ENCODE measurements at places on chromosomes 5 and 9.

DNA sequence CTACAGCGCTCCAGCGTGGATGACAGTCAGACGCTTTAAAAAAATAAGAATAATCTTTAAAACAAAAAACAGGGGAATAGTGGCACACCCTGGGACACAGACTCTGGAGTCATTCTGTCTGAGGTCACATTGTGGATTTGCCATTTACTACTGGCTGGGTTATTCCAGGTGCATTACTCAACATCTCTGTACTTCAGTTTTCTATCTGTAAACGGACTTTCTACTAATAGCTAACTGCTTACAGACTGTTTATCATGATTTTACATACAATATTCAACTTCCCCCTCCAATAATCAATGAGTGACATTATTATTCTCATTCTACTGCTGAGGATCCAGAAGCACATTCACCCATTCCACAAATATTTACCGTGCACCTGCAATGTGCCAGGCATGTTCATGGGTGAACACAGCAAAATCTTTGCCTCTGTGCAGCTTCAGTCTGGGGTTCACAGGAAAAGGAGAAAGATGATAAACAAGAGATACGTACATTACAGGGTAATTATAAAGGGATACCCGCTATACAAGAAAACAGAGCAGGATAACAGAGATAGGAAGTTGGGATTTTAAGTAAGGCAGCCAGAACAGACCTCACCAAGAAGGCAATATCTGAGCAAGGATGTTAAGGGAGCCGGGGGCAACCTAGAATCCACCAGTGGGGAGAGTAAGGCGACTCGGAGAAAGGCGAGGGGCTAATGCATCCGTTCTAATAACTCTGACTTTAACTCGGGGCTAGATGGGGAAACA is 984 bp upstream of the RAD23B start:
- H3K27me3 ChIP-seq, result no peaks in the 10 kb centered on the region
- DNase-seq, result no peak
- peaks cover 28% of the 10 kb centered on the region for H3K4me1 ChIP-seq
- H3K36me3 ChIP-seq, result peaks cover 7% of the 10 kb centered on the region
- peak overlapping the region; percentile 88 for H3K4me3 ChIP-seq

DNA sequence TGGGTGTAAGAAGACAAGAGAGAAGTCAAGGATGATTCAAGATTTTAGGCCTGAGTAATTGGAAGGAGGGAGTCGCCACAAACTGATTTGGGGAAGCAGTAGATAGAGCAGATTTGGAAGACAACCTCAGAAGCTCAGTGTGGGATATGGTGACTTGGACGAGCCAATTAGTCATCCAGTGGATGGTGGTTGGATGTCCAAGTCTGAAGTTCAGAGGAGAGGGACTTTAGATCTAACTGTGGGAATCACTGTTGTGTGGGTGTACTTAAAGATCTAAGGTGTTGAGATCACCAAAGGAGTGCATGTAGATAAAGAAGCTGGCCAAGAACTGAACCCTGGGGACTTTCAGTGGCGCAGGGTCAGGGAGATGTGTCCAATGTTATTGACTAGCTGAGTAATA is 2.2 kb downstream of the IDNK start:
- H3K27me3 ChIP-seq, result no peaks in the 10 kb centered on the region
- H3K4me1 ChIP-seq, result peaks cover 8% of the 10 kb centered on the region
- H3K4me3 ChIP-seq, result no peak overlapping the region
- no peak for DNase-seq
- H3K36me3 ChIP-seq, result peaks cover 32% of the 10 kb centered on the region

- no peak overlapping the region for H3K27ac ChIP-seq
- no peak for DNase-seq
- peaks cover 57% of the 10 kb centered on the region for H3K27me3 ChIP-seq
- H3K4me1 ChIP-seq, result no peaks in the 10 kb centered on the region
Observed at GRCh38 chr9:9847750-9848149, 765.1 kb downstream of the PTPRD start.

DNA sequence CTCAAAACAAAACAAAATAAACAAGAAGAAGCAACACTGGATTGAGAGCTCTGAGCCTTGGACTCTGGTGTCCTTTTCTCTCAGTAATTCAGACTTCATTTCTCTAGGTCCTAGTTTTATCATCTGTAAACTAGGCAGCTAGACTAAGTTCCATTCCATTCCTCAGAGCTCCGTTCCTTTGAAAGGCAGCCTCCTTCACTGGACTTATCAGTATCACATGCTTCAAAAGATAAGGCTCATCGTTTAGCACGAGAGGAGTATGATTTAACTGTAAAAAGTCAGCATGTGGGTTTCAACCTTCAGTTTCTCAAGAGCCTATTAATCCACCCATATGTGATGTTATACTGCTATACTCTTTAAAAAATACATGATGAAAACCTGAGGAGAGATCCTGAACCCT is 1.6 kb downstream of the ATP10B start:
- DNase-seq, result no peak
- no peak overlapping the region for H3K4me3 ChIP-seq
- no peak overlapping the region for H3K27ac ChIP-seq
- no peaks in the 10 kb centered on the region for H3K4me1 ChIP-seq

DNA sequence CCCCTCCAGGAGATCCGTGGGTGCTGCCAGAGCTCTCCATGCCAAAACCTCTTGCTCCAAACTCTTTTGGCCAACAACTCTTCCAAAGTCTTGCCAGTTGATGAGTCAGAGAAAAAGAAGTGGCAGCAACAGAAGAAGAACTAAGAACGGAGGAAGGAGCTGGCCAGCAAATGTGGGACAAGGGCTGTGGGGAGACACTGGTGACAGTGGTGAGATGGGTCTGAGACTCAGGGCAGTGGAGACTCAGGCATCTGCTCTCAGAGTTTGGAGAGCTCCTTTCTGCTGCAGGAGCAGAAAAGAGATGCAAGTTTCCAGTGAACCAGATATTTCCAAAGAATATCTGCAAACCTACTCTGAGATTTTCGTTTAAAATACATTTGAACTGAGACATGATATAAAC is 92.3 kb upstream of the SEMA6A start:
- H3K4me1 ChIP-seq, result no peaks in the 10 kb centered on the region
- H3K36me3 ChIP-seq, result no peaks in the 10 kb centered on the region
- no peak overlapping the region for H3K27ac ChIP-seq
- no peaks in the 10 kb centered on the region for H3K27me3 ChIP-seq
- no peak for DNase-seq

DNA sequence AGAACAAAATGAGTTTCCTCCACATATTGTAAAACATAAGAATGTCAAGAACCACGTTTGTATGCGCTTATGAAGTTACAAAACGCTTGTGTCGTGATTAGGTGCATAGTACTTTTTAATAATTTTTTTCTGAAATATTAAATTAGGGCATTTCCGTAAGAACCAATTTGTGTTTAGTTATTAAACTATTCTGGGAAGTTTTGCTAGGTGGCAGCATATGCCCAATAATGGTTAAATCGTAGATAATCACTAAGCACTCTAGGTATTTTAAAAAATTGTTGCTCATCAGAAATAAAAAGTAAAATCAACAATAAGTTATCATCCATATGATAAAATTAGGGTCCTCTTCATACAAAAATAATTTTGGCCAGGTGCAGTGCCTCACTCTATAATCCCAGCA is 5.4 kb downstream of the SRFBP1 start:
- H3K27me3 ChIP-seq, result no peaks in the 10 kb centered on the region
- H3K4me3 ChIP-seq, result no peak overlapping the region
- DNase-seq, result peak; percentile 46
- H3K36me3 ChIP-seq, result no peaks in the 10 kb centered on the region
- H3K4me1 ChIP-seq, result peaks cover 28% of the 10 kb centered on the region

DNA sequence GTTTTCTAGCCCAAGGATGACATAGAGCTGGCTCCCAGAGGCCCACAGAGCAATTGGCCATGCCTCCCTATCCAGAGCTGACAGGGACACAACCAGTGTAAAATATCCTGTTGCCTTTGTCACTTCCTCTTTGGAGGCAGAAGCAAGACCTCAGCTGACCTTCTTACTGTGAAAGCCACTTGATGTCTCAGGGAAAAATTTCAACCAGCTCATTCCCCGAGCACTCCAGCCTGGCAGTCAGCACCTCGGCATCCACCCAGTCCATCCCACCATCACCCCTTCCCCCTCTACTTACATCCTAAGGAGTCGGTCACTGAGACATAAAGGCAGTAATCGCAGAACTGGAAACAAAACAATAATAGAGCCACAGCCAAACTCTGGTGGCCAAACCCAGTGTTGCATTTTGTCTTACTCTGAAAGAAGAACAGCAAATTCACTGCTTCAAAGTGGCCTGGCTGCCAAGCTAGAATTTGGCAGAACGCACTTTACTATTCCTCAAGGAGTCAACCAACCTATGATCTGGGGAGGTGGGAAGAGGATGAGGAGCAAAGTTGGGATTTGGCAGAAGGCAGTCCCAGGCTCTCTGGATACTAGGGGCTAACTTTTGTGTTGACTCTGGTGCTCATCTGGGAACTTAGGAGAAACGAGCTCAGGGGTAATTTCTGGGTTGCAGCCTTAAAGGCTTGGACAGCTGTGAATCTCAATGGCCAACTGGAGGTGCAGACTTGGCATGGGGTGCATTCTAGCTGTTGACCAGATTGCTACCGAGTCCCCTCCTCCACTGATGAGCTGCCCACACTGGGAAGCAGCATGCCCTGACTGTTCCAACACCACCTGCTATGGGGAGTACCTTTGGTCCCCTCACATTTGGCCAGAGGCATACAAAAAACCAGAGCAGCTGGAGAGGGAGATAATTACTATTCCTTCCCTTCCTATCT is 13.6 kb downstream of the NIPAL4 start:
- DNase-seq, result no peak
- no peaks in the 10 kb centered on the region for H3K36me3 ChIP-seq
- H3K27ac ChIP-seq, result no peak overlapping the region
- H3K4me3 ChIP-seq, result no peak overlapping the region
- H3K4me1 ChIP-seq, result no peaks in the 10 kb centered on the region

DNA sequence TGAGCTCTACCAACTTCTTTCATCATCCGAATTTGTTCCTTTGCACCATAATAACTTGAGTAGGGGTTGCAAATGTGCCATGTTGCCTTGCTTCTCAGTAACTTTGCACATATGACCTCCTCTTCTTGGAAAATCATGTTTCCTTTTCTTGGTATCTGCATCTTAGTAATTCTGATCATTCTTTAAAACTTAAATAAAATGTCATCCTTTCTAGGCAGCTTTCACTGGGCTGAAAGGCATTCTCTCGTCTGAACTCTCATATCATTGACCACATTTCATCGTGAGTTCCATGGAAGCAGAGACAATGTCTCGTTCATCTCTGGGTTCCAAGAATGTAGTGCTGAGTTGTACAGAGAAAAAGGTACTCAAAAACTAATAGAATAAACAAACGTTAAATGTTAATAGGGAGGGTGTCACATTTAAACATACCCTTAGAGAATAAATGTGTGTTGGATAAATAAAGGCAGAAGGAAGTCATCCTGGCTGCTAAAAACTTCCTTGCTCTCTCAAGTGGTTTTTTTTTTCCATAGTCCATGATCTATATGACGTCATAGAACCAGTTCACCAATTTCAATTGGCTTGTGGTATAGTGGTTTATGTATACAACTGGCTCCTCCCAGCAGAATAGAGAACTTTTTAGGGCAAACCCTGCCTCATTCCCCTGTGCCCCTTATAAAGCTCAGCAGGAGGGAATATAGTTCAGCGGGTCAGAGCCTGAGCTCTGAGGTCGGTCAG is 218.1 kb upstream of the TRIM32 start:
- H3K27me3 ChIP-seq, result no peaks in the 10 kb centered on the region
- no peak for DNase-seq
- H3K36me3 ChIP-seq, result no peaks in the 10 kb centered on the region
- no peak overlapping the region for H3K4me3 ChIP-seq

- H3K36me3 ChIP-seq, result no peaks in the 10 kb centered on the region
- no peaks in the 10 kb centered on the region for H3K27me3 ChIP-seq
- no peak overlapping the region for H3K4me3 ChIP-seq
- no peaks in the 10 kb centered on the region for H3K4me1 ChIP-seq
- H3K27ac ChIP-seq, result no peak overlapping the region
Observed at GRCh38 chr9:105921057-105921726, 226.9 kb downstream of the TMEM38B start.

DNA sequence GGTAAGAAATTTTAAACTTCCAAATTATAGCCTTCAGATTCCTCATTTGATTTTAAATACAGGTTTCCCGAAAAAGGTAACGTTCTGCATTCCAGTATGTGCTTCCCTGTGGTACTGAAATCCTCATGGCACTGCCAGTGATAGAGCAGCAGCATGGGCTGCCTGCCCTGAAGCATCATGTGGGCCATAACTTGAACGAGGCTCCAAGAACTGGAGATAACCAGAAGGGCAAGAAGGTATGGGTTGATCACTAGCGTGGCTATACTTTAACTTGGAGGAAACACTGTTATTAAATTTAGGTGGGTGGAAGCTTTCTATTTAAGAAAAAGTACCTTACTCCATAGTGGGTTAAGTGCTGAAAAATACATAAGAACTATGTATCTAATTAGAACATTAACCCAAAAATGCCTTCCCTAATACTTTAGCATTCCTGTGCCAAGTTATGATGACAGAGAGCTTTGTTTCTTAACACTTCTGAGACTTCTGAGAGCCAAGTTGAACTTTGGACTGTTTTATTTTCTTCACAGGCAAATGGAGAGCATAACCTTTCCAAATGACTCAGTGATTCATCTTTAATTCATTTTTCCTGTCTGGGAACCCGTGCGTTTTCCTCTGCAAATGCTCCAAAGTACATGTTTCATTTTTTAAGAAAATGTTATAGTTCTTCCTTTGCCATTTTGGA is 191.5 kb upstream of the GNA14 start:
- H3K4me1 ChIP-seq, result peaks cover 13% of the 10 kb centered on the region
- no peaks in the 10 kb centered on the region for H3K27me3 ChIP-seq
- H3K27ac ChIP-seq, result no peak overlapping the region

DNA sequence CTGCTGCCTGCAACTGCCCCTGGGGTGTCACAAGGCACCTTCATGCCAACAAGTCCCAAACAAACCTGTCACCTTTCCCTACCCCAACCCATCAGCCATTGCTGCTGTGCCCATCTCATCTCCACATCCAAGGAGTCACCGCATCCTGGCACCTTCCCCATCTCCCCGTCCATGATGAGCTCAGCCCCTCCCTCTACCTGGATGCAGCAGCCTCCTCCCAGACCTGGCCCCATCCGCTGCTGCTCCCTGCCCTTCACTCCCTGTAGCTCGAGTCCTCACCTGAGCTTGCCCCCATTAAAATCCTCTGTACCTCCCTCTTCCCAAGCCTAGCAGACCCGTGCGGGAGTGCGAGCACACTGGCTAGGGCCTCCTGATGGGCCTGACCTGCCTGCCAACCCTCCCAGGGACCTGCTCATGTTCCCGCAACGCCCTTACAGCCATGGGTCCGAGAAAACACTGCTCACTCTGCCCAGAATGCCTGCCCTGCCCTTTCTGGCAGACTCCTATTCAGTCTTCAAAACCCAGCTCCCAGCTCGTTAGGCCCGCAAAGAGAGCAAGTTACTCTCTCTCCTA is 110.6 kb downstream of the ADAMTS2 start:
- no peaks in the 10 kb centered on the region for H3K4me1 ChIP-seq
- H3K27me3 ChIP-seq, result no peaks in the 10 kb centered on the region
- DNase-seq, result no peak
- no peak overlapping the region for H3K27ac ChIP-seq

- H3K27ac ChIP-seq, result no peak overlapping the region
- H3K4me3 ChIP-seq, result no peak overlapping the region
- peaks cover 39% of the 10 kb centered on the region for H3K36me3 ChIP-seq
- H3K27me3 ChIP-seq, result no peaks in the 10 kb centered on the region
- H3K4me1 ChIP-seq, result peaks cover 21% of the 10 kb centered on the region
Observed at GRCh38 chr9:131621551-131622358, 76.4 kb downstream of the PRRT1B start.

- DNase-seq, result no peak
- no peak overlapping the region for H3K4me3 ChIP-seq
- peaks cover 5% of the 10 kb centered on the region for H3K4me1 ChIP-seq
- no peak overlapping the region for H3K27ac ChIP-seq
Observed at GRCh38 chr5:6803981-6804550, 90.8 kb downstream of the TENT4A start.

Data from MCF 10A (cell line).